ENCODE measurements at places on chromosomes 6 and 20.

DNA sequence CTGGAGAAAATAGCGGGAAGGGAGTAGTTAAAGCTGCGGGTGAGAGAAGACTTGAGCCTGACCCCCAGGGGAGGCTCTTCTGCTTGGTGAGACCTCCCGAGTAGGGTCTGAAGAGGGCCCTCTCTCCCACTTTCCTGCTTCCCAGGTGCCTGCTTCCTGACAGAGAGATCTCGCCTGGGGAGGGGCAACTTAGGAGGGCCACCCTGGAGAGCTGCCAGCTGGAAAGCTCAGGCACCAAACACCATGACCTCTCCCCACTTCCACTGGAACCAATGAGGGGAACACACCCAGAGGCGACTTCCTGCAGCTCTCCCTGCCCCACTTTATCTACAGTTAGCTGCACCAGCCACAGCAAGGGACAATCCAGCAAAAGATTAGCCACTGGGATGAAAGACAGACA is 208.0 kb downstream of the TBXT start:
- no peak for DNase-seq

GRCh38 chr6:24903681-24904080 is 32.1 kb downstream of the RIPOR2 start:
- DNase-seq: no peak

DNA sequence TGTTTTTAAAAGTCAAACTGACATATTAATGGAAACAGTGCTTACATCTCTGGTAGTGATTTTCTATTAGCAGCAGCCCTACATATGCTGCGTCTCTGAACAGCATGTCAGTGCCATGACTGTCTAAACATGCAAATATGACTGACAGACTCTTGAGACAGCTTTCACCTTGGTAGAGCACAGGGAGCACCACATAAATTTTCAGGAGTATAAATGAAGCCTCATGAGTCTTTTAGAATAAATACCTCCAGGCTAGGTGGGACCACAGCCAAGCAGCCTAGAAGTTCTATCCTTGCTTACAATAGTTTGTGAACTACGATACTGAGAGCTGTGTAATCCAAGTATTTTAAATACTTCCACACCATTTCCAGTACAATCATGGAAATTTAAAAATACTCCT is 410.7 kb upstream of the RUNX2 start:
- DNase-seq: no peak

- no peak for DNase-seq
Observed at GRCh38 chr20:10110151-10110550, 75.4 kb downstream of the ANKEF1 start.

DNA sequence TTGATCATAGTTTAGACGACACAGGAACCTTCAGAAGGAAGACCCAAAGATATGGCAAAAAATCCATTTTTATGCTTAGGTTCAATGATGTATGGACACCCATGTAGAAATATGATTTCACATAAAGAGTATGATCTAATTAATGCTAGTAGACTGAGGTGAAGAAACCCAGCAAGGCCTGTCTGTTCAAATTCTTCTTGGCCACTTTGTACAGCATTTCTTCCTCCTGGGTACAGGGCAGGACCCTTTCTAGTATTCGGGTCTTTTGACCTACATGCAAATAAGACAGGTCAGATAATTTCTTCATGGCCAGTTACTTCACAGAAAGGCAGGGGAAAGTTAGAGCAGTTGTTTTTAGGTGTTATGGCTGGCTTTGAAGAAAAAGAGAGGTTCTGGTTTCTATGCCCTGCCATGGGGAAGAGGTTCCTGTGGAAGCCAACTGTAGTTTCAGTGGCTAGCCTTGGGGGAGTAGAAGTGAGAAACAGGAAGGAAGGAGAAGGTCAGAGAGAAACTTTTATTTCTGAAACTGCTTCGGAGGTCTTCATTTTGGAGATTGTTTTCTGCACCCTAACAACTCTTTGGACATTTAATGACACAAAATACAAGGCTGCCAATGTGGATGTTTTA is 208.3 kb downstream of the PTPRK start:
- no peak for DNase-seq

DNA sequence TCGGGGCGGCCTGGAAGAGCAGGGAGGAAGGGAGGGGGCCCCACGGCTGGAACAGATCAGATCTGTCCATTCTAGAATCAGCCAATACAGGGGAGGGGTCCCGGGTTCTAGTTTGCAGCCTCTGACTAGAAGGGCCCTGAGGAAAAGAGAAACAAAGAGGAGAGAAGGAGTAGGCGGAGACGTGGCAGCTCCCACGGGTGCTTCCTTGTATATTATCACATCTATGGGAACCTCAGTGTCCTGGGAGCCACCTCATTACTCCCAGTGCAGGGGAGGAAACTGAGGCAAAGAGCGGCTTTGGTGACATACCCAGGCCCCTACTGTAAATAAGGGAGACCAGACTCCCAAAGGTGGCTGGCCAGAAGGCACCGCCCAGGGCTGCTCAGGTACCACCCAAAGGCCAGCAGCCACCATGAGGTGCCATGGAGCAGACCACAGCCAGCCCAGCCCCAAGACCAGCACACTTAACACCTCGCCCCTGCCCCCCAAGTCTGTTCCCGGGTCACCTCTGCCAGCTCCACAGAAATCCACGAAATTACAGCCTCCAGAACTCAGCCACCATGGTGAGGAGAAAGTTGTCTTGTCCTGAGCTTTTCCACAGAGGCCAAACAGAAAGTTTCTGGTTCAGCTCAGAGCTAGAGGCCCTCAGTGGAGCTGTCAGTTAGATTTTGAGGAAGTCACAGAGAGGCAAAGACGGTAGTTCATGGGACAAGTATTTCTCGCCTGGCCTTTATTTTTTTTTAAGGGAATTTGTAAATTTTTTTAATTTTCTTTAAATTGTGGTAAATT is 2.1 kb downstream of the ZC3H12D start:
- DNase-seq: no peak

DNA sequence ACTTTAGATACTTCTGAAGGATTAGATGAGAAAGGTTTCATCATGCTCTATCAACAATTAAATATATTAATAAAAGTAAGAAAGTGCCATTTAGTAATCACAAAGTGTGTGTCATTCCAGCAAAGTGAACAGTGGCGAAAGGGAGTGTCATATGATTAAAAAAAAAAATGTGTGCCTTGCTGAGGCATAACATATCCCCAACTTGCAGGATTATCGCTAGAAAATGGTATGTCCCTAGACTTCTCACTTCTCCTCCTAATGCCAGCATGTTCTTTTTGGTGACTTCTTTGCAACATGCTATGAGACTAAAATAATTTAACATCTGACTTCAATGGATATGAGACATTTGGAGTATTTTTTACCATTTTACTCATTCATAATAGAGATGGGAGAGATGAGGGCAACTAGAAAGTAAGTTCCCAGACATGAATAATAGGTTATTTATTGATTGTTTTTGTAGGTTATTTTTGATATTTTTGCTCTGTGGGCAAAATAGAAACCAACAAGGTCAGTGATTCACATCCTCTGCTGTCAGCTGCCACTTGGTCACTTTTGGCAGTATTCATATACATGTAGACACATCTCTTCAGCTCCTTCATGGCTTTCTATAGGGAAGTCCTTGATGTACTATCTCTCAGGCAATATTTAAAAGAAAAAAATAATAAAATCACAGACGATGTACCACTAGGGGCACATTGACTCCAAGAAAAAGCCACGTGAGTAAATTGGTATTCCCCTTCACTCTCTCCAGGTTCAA is 370.1 kb downstream of the BMP2 start:
- no peak for DNase-seq

DNA sequence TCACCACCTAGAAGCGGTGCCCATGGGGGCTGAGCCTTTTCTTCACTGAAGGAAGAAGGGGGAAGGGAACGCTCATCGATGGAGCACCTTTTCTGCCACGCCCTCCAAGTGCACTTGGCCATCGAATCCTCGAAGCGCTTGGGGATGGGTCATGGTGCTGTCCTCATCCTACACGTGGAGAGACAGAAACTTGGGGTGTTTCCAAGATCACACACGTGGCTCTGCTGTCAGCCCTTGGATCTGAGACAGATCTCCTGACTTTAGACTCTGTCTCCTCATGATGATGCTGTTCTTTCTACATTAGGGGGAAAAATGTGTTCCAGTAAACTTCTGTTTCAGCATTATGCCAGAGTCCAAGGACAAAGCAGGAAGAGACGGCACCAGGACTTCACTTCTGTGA is 78.5 kb downstream of the SYNDIG1 start:
- no peak for DNase-seq

DNA sequence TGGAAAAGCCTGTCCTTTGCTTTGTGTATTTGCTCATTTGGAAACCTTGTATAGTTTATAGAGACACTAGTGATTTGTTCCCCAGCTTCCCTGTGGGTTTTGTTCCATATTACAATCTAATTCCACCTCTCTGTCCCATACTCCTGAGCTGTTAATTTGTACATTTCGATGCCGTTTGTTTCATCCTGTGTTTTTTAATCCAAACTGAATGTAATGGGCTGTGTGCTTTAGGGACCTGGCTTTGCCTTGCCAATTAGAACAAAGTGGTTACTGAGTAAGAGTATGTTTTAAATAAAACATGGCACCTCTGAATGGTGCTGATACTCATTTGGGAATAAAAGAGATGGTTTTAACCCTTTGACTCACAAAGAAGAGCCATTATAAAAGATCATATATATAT is 122.3 kb downstream of the ZFAND3 start:
- no peak for DNase-seq

- no peak for DNase-seq
Observed at GRCh38 chr6:16249971-16250370, 11.6 kb downstream of the GMPR start.

DNA sequence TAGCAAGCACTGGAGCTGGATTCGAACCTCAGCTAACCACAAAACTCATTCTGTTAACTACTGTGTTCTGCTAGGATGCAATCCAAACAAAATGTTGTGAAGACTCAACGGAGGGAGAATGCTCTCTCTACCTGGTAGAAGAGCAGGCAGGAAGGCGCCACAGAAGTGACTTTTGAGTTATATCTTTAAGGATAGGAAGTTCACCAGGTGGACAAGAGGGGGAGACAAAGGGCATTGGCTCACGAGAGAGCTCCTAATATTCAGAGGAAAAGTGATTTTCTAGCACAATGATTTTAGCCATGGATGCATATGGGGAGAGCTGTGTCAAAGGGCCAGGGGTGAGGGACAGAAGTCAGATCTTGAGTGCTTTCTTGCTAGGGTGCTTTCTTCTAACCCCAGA is 108.4 kb upstream of the MAFB start:
- DNase-seq: no peak

DNA sequence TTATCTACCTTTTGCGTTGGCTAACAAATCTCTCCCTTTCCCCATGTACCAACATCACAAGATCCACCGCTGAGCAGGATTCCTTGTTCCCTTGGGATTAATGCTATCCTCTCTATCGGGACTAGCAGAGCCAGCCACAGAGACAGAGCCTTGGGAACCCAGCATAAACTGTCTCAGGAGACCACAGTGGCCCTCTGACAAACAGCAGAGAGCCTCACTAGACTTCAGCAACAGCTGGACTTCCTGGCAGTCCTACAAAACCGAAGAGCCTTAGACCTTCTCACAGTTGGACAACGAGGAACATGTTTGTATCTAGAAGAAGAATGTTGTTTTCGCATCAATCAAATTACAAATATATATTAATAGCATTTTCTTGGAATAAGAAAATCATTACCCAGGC is 39.6 kb upstream of the POU5F1 start:
- no peak for DNase-seq

DNA sequence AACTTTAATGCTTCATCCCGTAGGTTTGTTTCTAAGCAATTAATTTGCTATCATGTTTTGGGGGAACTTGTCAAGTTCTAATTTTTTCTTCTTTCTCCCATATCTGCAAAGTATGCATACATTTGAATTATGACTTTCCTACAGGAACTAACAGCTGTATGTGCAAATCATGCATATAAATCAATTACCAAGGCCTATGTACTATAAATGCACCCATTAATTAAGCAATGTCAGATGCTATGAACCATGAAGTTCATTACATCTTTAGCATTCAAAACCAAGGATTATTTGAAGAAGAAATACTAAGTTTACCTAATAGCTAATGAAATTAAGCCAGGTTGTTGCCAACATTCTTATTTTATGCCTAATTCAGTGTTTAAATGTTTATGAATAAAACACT is 851.3 kb downstream of the TFAP2A start:
- DNase-seq: no peak

DNA sequence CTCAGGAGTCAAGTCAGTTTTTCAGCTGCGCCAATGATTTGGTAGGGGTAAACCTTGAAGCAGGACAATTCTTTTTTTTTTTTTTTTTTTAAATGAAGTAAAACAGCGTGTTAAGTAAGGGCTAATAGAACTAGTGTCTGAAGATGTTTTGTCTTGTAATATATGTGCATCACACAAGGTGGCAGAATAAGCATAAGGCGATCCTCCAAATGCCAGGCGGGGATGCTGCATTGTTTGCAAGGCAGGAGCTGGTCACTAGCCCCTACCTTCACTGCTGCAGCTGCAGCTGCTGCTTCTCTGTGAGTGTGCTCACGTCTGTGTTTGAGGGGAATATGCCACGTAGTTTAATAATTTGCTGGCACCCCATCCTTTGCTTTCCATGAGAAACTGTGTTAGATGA is 272.7 kb upstream of the MAP3K7 start:
- no peak for DNase-seq

- no peak for DNase-seq
Observed at GRCh38 chr6:32665661-32666060, 796 bp downstream of the HLA-DQB1 start.

DNA sequence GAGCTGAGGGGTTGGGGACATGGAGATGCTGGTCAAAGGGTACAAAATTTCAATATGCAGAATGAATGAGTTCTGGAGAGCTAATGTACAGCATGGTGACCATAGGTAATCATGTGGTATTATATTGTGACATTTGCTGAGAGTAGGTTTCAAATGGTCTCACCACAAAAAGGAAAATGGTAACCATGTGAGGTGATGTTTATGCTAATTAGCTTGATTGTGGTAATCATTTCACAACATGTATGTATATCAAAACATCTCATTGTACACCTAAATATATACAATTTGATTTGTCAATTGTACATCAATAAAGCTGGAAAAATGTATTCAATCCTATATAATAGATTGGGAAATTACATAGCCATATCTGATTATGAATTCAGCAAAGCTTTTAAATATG is 29.5 kb upstream of the TMEM14A start:
- no peak for DNase-seq

Data from AG04449 (cell line).